NCI-H1048 (cell line): ENCODE measurements at places on chromosomes 6 and 20.

DNA sequence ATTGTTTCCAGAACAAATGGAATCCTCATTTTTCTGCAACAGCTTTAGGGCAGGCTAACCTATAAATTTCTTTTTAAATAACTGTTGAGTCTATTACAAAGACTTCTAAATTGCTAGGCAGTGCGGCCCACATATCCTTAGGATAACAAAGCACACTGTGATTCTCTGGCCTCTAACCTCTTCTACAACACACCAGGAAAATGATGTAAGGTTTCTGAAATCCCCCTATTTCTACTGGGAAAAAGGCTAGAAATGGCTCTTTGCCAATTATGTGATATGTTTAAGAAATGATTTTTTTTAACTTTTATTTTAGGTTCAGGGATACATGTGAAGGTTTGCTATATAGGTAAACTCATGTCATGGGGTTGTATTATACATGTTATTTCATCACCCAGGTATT, 17.3 kb upstream of the NT5E start:
- DNase-seq, result no peak

DNA sequence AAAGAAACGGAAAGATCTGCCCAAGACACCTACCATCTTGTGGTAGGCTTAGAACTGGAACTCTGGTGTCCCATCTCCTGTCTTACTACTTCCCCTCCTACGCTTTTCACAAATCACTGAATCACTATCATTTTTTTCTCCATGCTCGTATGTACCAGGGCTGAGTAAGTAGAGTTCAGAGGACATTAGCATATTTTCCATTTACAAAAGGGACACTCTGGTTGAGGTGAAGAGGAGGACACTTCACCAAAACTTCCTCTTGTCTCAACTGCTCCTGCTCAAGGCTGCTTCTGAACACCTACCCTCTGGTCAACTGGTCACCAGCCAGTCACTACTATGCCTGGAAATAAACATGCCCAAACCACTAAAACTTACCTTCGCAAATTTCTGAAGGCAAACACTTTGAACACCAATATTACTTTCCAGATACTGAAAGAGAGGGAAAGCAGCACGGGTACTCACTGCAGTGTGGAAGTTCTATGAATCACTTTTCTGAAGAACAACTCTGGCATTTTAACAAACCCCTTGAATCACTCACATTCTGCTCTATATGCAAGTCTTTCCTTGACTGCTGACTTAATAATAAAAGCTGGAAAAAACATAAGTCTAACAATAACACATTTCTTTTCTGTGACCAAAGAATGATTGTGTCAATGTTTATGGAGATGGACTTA, 123.3 kb downstream of the INSM1 start:
- no peak for DNase-seq

- DNase-seq, result no peak
These were observed 7.5 kb downstream of the YTHDF1 start for GRCh38 chr20:63208346-63208909.

GRCh38 chr6:11277275-11278206, 45.1 kb upstream of the NEDD9 start:
- DNase-seq, result no peak

DNA sequence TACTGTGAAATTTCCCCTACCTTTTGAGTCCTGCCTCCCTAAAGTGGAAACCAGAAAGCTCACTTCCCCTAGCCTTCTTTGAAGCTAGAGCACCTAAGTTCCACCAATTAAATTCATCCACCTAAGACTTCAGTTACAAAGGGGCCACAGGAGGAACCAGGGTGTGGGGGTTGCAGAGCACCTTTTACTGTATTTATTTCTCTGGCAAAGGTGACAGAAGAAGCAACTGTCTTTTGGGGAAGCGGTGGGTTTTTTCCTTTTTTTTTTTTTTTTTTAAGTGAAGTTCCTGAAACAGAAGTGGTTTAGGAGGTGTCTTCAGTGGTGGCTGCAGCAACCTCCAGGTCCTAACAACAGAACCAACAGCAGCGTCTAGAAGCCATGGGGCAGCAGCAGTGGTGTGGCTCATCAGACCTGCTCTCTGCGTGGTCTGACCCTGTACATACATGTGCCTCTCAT, 13.1 kb downstream of the PSMB9 start:
- no peak for DNase-seq

DNA sequence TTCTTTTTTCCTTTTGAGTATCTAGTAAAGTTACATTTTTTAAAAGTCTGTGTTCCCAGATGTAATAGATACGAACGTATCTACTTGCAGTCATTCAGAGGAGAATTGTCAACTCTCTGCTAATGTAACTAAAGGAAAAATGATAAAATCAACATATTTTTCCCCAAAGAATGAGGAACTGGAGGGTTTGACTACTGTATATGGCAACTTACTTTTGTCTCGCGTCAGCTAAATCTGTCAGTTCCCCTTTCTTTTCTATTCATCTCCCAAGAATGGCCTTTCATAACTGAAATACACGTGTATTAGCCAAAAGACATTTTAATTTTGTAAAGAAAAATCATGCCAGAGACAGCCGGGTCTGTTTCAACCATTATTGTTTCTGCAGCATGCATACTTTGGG, 5.4 kb downstream of the EYA2 start:
- DNase-seq, result no peak

DNA sequence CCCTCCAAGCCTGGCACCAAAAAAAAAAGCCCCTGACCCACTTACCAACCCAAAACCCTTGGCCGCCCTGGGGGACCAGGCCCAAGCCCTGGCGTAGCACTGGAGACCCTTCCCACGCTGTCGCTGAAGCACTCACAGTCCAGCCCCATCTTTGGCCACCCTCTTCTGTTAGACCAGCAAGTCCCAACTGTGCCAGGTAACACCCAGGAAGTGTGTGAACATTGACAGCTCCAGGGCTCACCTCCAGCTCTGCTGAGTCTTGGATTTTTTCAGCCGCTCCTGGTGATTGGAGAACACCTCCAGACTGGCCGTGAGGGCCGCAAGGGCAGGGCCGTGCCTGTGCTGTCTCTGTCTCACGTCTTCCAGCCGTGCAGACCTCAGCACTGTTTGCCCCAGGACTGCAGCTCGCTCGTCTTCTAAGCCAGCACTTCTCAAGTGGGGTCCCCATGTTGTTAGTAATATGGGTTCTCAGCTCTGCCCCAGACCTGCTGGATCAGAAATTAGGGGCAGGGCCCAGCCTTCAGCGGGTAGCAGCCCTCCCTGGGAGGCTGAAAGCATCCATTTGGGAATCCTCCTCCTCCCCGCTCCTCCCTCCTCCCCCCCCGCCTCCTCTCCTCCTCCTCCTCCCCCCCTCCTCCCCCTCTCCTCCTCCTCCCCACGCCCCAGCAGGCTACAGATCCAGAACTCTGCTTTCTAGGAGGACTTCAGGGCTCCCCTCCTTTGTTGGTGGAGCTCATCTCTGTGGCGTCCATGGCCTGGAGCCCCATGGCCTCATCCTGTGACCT, 18.1 kb downstream of the NPEPL1 start:
- no peak for DNase-seq

GRCh38 chr6:45483021-45483420, 105.3 kb upstream of the SUPT3H start:
- DNase-seq, result no peak

GRCh38 chr6:136609873-136610706, 59.9 kb upstream of the MAP7 start:
- DNase-seq, result no peak

DNA sequence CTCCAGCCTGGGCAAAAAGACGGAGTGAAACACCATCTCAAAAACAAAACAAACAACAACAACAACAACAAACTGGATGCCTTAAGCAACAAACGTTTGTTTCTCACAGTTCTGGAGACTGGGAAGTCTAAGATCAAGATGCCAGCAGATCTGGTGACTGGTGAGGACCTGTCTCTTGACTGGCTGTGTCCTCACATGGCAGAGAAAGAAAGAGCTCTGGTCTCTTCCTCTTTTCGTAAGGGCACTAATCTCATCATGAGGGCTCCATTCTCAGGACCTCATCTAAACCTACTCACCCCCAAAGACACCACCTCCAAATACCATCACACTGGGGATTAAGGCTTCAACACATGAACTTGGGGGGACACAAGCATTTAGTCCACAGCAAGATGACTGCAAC, 13.5 kb upstream of the GFOD1 start:
- no peak for DNase-seq

- no peak for DNase-seq
These were observed 38.9 kb downstream of the MAP3K7 start for GRCh38 chr6:90547991-90548390.

- DNase-seq, result no peak
These were observed 16.6 kb downstream of the POM121L2 start for GRCh38 chr6:27295301-27296079.

DNA sequence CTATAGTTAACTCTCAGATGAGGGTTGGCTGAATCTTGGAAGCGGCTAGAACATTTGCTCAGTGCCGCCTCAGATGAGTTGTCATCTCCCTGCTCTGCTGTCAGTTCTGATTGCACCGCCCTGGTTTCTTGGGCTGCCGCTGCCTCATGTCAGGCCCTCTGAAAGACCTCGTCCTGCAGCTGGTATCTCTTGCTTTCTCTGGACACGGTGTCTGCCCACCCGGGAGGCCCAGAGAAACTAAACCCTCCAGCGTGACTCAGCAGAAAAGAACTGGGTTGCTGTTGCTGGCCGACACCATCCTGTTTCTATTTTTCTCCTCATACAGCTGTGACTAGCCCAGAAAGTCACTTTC, 355.4 kb downstream of the CD83 start:
- no peak for DNase-seq

DNA sequence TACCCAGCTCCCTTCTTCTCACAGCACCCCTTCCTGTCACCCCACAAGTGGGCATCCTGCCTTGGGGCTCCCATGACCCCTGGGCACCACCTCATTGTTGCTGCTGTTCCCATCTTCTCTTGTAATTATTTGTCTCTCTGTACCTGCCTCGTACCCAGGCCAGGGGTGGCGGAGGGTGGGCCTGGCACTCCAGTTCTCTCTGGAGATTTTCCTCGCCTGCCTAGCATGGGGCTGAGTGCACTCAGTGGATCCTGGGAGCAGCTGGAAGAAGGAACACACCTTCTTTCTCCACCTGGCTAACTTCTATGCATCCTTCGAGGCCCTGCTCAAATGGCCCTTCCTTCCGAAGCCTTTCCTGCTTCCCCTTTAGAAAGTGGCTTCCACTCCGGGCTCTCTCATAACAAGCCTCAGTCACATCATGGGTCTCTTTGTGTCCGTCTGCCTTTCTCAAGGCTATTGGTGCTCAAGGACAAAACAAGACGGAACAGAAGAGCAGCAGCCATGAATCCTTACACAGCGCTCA, 79.2 kb downstream of the SRC start:
- DNase-seq, result no peak

- DNase-seq, result no peak
These were observed 247.4 kb downstream of the TBC1D32 start for GRCh38 chr6:121086876-121087275.

DNA sequence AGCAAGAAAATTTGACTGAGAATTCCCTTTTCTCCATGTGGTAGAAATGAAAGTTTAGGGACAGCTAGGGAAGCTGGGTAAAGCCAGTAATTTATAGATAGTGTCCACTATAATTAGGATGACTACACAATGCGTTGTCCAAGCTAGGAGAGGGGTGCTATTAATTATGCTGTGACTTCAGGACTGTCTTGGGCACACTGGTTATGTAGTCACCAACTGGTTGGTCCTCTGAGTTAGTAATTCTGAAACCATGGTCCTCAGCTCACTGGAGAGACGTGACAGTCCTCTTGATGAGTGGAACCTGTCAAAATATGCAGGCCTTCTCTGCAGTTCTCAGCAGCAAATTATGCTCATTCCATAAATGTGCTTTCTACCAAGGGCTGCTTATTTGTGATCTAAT, 94.6 kb upstream of the ENPP5 start:
- DNase-seq, result no peak

GRCh38 chr20:2745936-2746635, 53.5 kb downstream of the EBF4 start:
- no peak for DNase-seq

DNA sequence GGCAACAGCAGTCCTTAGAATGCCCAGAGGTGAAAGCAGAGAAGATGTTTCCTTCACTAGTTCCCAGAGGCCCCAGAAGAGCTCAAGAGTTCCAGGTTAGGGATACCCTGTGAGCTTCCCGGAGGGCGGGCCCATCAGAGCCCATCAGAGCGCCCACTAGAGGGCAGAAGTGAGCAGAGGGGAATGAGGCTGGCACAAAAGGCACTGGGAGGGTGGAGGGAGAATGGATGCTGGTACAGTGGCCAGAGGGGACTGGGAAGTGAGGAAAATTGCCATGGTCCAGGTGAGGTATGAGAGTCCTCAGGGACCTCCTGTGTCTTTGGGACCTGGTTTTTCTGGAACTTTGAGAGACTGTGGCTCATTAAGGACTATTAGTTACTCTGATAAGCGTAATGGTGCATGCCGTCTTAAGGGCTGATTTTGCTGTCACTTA, 57.3 kb downstream of the LINC00237 start:
- DNase-seq, result no peak

DNA sequence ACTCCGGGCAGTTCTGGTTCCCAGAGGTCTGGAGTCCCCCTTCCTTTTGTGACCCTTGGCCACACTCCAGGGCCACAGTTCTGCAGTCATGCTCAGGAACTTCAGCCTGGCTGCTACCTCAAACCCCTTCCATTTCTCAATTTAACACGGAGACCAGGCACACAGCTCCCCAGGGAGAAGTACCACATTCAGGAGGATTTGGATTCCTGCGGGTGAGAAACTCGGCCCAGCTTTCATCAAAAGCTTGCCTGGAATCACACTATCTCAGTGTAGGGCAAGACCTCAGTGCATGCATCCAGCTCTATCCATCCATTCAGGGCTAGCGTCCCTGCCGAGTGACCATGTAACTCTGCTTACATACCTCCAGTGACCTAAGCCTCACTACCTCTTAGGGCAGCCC, 16.8 kb upstream of the IP6K3 start:
- DNase-seq, result no peak

- no peak for DNase-seq
These were observed 63.0 kb downstream of the RIPOR3 start for GRCh38 chr20:50628332-50628731.

DNA sequence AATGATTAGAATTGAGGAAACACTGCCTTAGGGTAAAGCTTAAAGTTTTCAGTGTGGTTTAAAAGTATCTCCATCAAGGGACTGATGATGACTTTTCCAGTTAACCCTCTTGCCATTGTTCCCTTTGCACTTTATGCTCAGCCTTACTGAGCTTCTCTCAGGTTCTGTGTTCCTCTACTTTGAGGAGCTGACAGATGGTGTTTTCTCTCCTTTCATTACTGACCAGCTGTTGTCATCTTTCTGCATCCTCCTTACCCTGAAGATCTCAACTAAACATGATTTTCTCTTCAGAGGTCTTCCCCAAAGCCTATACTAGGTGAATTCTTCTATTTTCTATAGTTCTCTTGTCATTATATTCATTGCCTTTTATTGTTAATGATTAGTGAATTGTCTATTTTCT, 475.6 kb upstream of the SYNCRIP start:
- DNase-seq, result no peak

DNA sequence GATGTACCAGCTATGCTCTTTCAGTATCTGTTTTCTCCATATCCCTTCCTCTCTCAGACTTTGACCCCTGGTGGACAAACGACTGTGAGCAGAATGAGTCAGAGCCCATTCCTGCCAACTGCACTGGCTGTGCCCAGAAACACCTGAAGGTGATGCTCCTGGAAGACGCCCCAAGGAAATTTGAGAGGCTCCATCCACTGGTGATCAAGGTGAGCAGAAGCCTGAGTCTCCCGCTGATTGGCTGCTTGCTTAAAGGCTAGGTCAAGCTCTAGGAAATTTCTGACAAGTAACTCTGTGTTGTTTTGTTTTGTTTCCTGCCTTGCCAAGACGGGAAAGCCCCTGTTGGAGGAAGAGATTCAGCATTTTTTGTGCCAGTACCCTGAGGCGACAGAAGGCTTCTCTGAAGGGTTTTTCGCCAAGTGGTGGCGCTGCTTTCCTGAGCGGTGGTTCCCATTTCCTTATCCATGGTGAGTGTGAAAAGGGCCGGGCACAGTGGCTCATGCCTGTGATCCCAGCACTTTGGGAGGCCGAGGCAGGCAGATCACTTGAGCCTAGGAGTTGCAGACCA, 28.6 kb downstream of the C6orf89 start:
- DNase-seq, result no peak
